NCI-H2081 treated with DMSO at 0.1 percent for 48 hours (cell line): ENCODE measurements at places on chromosomes 16 and 17.

GRCh38 chr16:48676836-48677235, 66.9 kb upstream of the N4BP1 start:
- no peak for DNase-seq

- DNase-seq = no peak
Observed at GRCh38 chr16:70396246-70396904, 42.5 kb downstream of the ST3GAL2 start.

DNA sequence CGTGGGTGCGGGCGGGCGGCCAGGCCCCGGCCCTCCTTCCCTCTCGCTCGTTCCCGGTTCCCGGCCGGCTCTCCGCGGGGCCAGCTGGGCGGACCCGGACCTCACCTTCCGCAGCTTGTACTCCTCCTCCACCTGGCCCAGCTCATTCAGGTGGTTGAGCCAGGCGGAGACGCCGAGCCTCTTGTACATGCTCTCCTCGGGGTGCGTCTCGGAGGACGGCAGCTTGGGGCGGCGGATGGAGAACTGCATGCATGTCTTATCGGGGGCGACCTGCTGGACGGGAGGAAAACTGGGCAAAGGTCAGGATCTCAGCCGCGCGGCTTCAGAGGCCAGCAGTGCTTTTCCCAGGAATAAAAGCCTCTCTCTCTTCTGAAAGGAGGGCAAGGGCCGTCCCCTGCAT, 85.4 kb downstream of the TBC1D16 start:
- DNase-seq = no peak

GRCh38 chr16:88454523-88454947, 1.5 kb downstream of the ZFPM1 start:
- no peak for DNase-seq

- no peak for DNase-seq
Observed at GRCh38 chr16:66478733-66479511, 51.8 kb downstream of the BEAN1 start.

GRCh38 chr17:32927724-32928585, at the start of gene TMEM98:
Gene TMEM98, plus strand, starts transcription at chr17:32928153. Its CDS starts 3,376 bp downstream, at chr17:32931529.
- no peak for DNase-seq

GRCh38 chr16:87562201-87562600, 40.1 kb upstream of the JPH3 start:
- peak; percentile 18 for DNase-seq
